ENCODE measurements at places on chromosomes 5 and 9.

DNA sequence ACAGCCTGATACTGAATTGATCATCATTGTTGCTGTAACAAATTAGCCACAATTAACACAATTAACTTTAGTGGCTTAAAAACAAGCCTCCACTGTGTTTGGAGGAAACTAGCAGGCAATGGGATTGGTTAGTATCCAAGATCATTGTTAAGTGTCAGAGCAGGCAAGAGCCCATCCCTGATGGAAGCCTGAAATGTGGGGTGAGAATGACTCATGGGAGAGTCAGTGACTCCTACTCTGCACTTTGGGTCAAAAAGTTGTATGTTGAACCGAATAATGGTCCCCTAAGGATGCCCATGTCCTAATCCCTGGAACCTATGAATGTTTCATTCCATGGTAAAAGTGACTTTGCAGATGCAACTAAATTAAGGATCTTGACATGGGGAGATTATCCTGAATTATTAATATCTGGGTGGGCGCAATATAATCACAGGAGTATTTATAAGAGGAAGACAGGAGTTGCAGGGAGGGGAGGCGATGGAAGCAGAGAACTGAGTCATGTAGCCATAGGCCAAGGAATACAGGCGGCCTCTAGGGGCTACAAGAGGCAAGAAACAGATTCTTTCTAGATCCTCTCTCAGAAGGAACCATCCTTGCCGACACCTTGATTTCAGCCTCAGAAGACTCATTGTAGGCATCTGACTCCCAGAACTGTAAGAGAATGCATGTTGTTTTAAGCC is 28.8 kb downstream of the ALG2 start:
- DNase-seq, result no peak

DNA sequence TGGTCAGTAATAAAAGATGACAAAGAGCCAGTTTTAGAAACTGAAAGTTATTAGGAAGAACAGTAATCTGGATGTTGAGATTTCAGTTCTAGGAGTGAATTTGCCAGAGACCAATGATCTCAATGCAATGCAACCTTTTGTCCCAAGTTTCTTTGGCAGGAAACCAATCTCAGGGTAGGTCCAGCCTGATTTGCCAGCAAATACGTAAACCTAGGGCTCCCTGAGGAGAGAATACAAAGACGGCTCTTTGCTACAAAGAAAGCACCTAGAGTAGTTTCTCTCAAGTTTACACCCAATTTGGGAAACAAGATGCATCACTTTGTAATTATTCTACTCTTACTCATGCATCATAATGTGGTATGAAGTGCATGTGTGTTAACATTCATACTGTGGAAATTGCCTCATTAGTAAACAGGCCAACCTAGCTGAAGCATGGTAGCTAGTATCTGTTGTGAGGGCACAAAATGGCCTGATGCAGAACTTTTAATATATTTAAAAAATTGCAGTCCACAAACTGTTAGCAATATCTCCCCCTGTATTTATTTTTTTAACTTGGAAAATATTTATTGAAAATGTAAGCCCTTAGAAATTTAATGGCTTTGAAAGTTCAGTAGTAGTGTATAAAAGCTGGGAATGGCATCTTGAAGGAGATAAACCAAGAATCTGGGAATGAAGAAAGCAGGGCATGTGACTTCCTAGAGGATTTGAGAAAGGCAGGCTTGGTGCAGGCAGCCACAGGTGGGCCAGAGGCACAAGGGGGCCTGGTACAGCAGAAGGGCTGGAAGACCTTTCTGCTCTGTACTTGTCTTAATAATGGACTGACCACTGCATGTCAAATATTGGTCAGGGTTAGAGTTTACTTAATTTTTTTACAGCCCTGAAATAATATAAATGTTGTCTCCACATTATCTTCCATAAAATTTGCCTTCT is 59.5 kb downstream of the MAST4 start:
- no peak for DNase-seq

DNA sequence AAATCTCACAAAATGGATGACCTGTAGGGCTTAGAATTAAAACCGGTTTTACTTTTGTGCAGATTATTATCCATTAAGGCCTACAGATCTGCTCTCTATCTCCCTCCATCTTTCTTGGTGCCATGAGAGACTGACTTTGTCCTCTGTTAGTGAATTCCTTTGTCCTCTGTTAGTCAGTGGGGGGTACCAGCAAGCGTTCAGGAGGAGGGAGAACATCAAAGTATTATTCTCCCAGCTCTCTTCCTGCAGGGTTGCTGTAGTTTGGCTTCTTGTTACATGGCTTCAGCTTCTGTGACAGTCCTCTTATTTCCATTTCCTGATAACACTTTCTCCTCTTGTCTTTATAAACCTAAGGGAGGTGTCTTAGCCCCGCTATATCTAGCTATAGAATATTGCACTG is 850.5 kb upstream of the SEMA6A start:
- no peak for DNase-seq

DNA sequence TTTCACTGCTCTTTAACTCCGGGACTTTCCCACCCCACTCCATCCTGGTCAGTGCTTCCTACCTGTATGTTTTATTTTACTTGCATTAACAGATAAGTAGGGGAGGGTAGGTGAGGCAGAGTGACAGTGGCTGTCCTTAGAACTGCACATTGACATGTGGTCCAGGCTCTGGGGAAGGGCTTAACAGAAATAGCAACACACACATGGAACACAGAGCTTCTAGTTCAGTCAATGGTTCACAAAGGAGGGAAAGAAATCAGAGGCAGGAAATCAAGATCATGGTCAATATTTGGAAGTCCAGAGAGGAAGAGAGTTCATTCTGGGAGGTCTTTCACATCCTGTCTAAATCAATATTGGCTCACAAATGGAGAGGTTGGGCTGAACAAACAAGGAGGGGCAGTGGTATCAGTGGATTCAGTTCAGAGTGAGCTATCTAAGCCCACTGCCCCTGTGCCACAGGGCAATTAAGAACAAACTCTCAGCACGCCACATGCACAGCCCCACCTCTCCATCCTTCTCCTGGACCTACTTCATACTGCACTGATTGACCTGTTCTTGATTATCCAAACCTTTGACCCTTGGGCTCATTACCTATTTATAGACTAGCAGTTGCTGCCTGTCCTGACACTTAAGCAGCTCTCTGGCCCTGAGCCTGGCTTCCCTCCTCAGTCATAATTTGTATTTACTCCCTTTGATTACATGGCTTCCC is 6.2 kb upstream of the VPS13A start:
- no peak for DNase-seq

- no peak for DNase-seq
These were observed 47.5 kb upstream of the CPLX2 start for GRCh38 chr5:175823731-175824525.

GRCh38 chr5:95725071-95725820 is 5.9 kb upstream of the RHOBTB3 start:
- no peak for DNase-seq

GRCh38 chr5:150559701-150560100 is 51.8 kb downstream of the NDST1 start:
- no peak for DNase-seq

GRCh38 chr5:72009280-72009679 is 98.0 kb upstream of the MAP1B start:
- no peak for DNase-seq

- DNase-seq, result no peak
These were observed 8.5 kb downstream of the FBP1 start for GRCh38 chr9:94630833-94631232.

DNA sequence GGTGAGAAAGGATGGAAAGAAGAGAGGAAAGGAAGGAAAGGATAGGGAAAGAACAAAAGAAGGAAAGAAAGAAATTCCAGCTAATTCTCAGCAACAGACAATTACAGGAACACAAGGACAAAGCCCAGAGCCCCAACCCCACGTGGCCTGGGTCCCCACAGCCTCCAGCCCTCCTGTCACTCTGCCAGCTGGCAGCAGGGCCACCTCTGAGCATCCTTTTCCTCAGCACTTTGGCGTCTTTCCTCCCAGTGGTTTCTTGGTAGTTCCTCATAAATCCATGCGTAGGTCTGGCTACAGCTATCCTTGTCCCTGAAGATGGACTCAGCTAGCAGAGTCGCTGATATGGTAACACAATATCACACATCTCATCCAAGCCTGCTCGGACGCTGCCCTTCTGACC is 28.3 kb downstream of the ADAMTS2 start:
- DNase-seq, result no peak

DNA sequence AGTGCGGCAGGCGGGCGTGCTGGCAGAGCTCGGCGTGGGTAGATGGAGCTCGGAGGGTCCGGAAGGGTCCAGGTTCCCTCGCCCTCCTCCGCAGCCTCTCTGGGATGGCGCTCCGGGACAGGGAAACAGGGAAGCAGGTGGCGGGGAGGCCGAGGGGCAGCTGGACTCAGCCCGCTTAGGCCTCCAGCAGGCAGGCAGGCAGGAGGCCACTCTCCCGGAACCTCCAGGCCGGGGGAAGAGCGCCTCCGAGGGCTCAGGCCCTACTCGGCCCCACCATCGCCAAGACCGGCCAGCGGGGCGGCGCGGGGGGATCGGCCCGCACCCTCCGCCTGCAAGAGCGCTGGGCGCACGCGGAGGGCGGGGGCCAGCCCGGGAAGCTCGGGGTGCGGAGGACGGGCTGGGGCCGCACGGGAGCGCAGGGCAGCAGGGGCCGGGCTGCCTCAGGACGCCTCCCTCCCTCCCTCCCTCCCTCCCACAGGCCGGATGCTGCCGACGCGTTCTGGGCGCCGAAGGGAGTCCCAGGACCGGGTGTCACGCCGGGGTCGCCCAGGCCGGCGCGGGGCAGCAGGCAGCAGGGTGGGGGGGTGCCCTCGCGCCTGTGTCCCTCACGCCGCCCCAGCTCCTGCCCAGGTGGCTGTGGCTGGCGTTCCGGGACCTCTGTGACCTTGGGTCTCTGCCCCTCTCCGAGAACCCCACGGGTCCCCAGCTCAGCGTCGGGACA is 977 bp downstream of the MGAT4B start:
- DNase-seq, result peak; percentile 49

DNA sequence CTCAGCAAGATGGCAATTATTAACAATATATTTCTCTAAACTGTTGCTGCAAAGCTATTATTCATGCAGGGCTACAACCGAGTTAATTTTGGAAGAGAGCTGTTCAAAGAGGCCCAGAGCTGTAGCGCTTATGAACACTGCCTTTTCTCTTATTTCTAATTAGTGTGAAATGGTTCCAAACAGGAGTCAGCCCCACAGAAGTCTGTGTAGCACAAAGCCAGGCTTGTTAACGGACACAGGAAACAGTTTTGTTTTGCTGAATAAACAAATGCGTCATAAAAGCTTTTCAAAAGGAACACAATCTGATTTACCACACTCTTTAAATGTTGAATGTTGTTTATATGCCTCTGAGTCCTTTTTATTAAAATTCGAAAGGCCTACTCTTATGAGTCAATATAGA is 396.5 kb downstream of the ANXA1 start:
- DNase-seq, result no peak

- DNase-seq, result no peak
These were observed 416.1 kb upstream of the IZUMO3 start for GRCh38 chr9:24961762-24962161.

- DNase-seq, result no peak
These were observed 126.7 kb upstream of the PTGER4 start for GRCh38 chr5:40552981-40553380.

GRCh38 chr9:129309906-129310305 is 131.8 kb upstream of the IER5L start:
- no peak for DNase-seq

GRCh38 chr9:113999256-114000062 is 78.6 kb downstream of the AMBP start:
- no peak for DNase-seq

DNA sequence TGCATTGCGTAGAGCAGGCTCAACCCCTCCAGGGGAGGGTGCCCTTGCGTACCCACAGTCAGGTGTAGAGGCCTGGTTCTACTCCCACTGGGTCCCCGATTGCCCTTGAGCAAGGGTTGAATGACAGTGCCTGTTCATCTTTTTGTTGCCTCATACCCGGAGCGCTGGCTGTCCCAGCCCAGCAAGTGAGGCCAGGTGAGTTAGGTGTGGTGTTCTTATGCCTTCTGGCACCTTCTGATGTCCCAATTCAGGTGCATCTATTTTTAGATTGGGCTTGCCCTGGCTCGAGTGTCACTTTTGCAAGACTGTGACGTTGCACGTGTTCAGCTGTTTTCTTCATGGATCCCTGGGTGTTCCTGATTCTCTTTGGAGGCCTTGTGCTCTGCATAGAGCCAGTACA is 257.8 kb downstream of the GOLPH3 start:
- DNase-seq, result no peak

GRCh38 chr9:78805771-78806170 is 508.8 kb downstream of the PSAT1 start:
- no peak for DNase-seq

DNA sequence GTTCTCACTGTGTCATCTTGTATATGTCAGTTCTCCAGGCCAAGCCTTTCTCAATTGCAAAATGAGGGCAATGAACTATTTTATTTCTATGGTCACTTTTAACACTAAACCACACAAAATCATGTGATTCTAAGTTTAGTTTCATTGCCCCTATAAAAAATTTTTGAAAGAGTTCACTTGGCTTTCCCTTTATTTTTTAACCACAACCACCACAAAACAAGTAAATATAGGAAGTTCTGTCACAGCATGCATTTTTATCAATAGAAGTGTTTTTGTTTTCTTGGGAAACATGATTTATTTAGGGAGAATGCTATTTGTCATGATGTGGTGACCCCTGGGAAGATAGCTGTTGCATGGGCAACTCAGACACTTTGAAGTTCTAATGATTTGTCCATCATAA is 169.1 kb downstream of the CSNK1G3 start:
- no peak for DNase-seq

DNA sequence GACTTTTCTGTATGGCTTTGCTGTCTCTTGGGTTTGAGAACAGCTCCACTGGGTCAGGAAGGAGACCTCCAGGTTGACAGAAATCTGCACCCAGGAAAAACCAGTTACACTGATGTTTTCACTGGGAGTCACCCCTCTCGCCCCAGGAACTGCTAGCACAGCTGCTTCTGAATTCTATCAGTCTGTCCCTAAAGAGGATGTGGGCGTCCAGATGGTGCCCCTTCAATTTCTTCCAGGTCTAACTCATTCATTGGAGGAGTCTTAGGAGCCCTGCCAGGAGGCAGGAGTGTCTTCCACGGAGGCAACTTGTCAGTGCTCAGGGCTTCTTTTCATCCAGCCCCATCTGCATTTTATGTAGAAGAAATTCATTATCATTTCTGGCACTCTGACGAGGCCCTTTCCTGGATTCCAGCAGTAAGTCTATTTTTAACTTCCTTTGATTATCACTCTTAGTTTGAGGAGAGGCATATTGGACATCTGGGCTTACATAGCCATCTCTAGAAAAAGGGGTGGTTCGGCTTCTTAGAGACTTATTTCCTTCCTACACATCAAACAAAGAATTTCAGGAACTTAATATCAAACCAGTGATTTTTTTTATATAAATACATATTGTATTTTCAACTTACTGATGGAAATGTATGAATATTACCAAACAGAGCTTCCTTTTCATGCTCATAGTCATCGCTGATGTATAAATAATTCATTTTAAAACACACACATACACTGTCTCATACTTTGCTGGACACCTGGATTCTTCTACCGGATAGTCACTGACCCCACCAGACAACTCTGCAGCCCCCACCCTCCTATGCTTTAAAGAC is 148.8 kb downstream of the IRX2 start:
- DNase-seq, result no peak

DNA sequence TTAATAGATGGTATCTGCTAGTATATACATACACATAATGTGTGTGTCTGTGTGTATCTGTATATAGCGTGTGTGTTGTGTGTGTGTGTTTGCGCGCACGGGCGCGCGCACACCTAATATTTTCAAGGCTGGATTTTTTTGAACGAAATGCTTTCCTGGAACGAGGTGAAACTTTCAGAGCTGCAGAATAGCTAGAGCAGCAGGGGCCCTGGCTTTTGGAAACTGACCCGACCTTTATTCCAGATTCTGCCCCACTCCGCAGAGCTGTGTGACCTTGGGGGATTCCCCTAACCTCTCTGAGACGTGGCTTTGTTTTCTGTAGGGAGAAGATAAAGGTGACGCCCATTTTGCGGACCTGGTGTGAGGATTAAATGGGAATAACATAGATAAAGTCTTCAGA is 757 bp downstream of the FXN start:
- DNase-seq, result no peak

All from CD4-positive, alpha-beta T cell treated with Interleukin-6 for 4 hours (primary cell).